ENCODE measurements at places on chromosomes 3 and 15.

- no peak for DNase-seq
Measured at GRCh38 chr3:20201143-20201542, 15.1 kb upstream of the SGO1 start.

DNA sequence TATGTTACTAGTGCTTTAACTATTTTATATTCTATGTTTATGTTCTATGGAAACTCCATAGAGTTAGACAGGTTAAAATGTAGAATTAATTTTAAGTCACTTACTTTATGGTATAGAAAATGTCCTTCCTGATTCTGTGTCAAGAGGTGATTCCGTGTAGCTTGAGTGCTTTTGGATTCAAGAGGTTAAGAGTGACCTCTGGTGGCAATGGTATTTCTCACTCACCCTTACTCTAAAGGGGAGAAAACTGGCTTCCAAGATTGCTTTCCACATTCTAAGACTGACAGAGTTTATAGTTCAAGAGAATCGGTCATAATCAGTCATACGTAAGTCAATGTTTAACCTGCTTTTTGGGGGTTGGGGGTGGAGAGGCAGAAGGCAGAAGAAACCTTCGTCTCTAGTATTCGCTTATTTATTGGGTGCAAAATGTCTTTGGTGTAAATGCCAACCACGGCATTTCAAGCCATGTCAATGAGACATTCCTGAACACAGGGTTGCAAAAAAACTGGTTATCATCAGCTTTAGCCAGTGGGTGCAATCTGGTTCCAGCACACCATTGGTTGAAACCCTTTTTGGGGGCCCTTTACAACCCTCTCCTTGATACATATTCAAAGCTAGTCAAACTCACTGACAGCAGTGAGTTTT is 92.0 kb upstream of the VGLL3 start:
- no peak for DNase-seq

- no peak for DNase-seq
Measured at GRCh38 chr3:97822359-97822775, 556 bp downstream of the CRYBG3 start.

DNA sequence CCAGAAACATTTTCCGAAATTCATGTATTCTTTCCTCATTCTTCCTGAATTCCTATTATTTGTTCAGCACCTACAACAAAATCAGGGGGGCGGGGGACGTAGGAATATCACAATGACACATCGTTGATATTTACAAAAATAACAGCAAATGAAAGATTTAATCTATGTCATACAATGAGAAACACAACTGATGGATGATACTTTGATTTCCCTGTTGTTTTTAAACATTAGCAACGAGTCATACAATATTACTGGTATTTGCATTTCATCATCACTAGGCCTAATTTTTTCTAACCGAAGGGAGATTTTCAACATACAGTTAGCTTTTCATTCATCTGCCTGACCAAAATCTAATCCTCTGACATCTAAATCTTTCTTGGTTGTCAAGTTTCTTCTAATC is 45.3 kb upstream of the INO80 start:
- no peak for DNase-seq

GRCh38 chr15:72968531-72968922 is 83.7 kb upstream of the NEO1 start:
- DNase-seq = no peak

DNA sequence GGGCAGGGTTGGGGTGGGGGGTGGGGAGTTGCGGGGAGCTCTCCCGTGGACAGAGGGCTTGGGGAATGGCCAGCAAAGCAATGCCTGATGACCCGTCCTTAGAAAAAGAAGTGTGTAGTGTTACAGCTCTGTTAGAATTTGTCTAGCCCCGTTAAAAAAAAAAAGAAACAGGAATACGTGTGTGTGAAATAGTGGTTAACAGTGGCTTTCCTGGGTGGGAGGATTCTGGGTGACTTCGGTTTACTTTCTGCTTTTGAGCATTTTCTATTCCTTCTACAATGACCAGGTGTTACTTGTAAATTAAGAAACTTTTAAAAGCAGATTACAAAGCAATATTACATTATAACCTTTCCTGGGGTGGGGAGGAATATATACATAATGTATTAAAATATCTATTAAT is 25.0 kb downstream of the H1-8 start:
- DNase-seq = no peak

DNA sequence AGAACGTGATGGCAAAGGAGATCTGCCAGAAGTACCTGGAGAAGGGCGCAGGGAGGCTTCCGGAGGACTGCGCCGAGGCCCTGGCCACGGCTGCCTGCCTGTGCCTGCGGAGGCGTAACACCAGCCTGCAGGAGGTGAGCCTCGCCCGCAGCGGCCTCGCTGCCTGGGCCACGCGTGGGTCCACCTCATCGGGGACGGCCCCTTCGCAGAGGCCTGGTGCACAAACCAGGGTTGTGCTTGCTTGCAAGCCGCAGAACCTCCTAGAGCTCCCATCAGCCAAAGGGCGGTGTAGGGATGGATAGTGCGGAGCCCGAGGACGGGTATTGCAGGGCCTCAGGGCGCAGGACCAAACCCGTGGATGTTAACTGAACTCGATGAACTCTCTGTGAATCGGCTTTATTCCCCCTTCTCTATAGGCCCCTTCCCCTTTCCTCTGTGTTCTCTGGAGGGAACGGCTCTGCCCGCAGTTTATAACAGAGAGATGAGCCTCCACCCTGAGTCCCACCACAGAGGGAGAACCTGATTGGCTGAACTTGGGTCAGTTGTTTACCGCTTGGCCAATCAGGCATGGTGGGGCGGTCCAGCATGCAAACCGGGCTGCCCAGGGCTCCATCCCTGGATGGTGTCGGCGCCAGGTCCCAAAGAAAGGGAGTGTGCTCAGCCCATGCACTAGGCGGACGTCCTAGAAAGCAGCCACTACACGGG is 13.6 kb upstream of the TATDN2 start:
- no peak for DNase-seq

- DNase-seq = no peak
Measured at GRCh38 chr15:79804838-79805237, 92.0 kb downstream of the MTHFS start.

- DNase-seq = peak; percentile 64
Measured at GRCh38 chr3:128329491-128330213, 137.0 kb downstream of the DNAJB8 start.

GRCh38 chr15:45689616-45690015 is 54.8 kb downstream of the SQOR start:
- DNase-seq = no peak

All from spleen (tissue), 13 donors.